ENCODE measurements at places on chromosomes 16 and 17. TPM values are rescaled to one million over a fixed set of nuclear protein-coding genes. Genes with fewer than 3 reads are reported as not detected.

Gene TMEM100
- 2.8 TPM for total RNA-seq

DNA sequence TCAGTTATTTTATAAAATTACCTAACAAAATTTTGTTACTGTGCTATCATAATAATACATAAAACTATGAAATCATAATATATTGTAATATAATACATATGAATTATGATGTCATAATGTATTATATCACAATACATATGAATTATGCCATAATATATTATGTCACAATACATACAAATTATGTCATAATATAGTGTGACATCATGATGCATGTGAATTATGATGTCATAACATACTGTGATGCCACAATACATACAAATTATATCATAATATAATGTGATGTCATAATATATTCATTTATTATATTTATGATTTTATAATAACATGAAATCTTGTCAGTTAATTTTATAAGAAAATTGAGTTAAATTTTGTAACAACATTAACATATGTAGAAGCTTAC lies 2021.6 kb downstream of the TP53TG3F start:
- no peaks in the 10 kb centered on the region for H3K4me1 ChIP-seq
- no peak overlapping the region for H3K27ac ChIP-seq
- DNase-seq = no peak
- no peak overlapping the region for H3K4me3 ChIP-seq

DNA sequence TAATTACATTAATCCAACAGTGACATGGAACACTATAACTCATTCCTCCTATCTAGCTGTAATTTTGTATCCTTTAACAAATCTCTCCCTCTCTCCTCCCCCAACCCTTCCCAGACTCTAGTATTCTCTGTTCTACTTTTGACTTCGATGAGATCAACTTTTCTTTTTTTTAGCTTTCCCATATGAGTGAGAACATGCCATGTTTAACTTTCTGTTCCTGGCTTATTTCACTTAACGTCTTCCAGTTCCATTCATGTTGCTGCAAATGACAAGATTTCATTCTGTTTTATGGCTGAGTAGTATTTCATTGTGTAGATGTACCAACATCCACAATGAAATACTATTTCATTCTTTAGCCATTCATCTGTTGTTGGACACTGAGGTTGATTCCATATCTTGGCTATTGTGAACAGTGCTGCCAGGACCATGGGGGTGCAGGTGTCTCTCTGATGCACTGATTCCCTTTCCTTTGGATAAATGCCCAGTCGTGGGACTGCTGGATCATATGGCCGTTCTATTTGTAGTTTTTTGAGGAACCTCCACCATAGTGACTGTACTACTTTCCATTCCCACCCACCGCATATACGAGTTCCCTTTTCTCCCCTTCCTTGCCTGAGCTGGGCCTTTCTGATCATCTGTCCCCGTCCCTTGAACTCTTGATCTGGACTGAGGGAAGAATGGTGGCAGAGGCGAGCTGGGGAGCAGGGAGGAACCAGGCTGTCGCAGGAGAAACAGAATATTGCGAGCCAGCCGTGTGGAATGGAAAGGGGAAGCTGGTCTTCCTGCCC lies 7.7 kb upstream of the CEP295NL start:
- no peak for DNase-seq
- H3K27me3 ChIP-seq = no peaks in the 10 kb centered on the region
- H3K27ac ChIP-seq = no peak overlapping the region
- no peaks in the 10 kb centered on the region for H3K36me3 ChIP-seq
- H3K4me3 ChIP-seq = no peak overlapping the region

- H3K27ac ChIP-seq = peak overlapping the region; percentile 70
- H3K36me3 ChIP-seq = no peaks in the 10 kb centered on the region
- no peak overlapping the region for H3K4me3 ChIP-seq
- no peaks in the 10 kb centered on the region for H3K27me3 ChIP-seq
- DNase-seq = peak; percentile 64
- peaks cover 13% of the 10 kb centered on the region for H3K4me1 ChIP-seq
Observed at GRCh38 chr17:45170931-45171337, 9.3 kb downstream of the HEXIM2 start.

DNA sequence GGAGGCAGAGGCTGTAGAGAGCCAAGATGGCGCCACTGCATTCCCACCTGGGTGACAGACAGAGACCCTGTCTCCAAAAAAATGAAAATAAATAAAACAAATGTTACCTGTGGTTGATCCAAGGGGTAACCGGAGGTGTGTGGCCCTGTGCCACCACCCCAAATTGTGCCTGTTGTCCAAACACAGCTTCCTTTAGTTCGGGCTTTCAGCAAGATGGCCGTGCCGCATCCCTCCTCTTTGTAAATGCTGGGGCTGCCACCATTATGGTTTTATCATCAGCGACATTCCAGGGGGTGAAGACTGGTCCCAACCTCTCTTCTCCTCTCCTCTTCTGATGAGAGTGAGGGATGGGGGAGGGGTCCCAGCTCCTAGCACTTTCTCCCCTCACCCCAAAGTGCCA lies at the start of gene C16orf92:
Gene C16orf92 (plus strand): TSS at position 312 of the 400 bp plus-strand sequence. CDS start 143 bp downstream, outside the sequence.
- H3K27me3 ChIP-seq = no peaks in the 10 kb centered on the region
- no peak for DNase-seq
- no peak within 1 kb of the TSS for H3K4me3 ChIP-seq
- H3K4me1 ChIP-seq = no peaks in the 10 kb centered on the region

Data from colonic mucosa (tissue), 4 donors.